Effector memory CD8-positive, alpha-beta T cell (primary cell): ENCODE measurements at places on chromosomes 6 and 20.
A peak's percentile ranks its signal among the peaks of the same experiment; 100 is the strongest.

- H3K4me3 ChIP-seq = no peak overlapping the region
- peaks cover 11% of the 10 kb centered on the region for H3K4me1 ChIP-seq
- H3K36me3 ChIP-seq = peaks cover 72% of the 10 kb centered on the region
- H3K27me3 ChIP-seq = no peaks in the 10 kb centered on the region
- H3K27ac ChIP-seq = no peak overlapping the region
- DNase-seq = no peak
These were observed 23.4 kb downstream of the CASP8AP2 start for GRCh38 chr6:89853068-89853467.

GRCh38 chr6:130127195-130127594, 95.6 kb downstream of the SAMD3 start:
- peaks cover 41% of the 10 kb centered on the region for H3K4me1 ChIP-seq
- peaks cover 15% of the 10 kb centered on the region for H3K36me3 ChIP-seq
- H3K27ac ChIP-seq = peak overlapping the region; percentile 85
- no peak for DNase-seq

- H3K4me3 ChIP-seq = no peak overlapping the region
- H3K27me3 ChIP-seq = no peaks in the 10 kb centered on the region
- H3K36me3 ChIP-seq = no peaks in the 10 kb centered on the region
- no peak overlapping the region for H3K27ac ChIP-seq
These were observed 587.5 kb downstream of the CD109 start for GRCh38 chr6:74283532-74283931.

DNA sequence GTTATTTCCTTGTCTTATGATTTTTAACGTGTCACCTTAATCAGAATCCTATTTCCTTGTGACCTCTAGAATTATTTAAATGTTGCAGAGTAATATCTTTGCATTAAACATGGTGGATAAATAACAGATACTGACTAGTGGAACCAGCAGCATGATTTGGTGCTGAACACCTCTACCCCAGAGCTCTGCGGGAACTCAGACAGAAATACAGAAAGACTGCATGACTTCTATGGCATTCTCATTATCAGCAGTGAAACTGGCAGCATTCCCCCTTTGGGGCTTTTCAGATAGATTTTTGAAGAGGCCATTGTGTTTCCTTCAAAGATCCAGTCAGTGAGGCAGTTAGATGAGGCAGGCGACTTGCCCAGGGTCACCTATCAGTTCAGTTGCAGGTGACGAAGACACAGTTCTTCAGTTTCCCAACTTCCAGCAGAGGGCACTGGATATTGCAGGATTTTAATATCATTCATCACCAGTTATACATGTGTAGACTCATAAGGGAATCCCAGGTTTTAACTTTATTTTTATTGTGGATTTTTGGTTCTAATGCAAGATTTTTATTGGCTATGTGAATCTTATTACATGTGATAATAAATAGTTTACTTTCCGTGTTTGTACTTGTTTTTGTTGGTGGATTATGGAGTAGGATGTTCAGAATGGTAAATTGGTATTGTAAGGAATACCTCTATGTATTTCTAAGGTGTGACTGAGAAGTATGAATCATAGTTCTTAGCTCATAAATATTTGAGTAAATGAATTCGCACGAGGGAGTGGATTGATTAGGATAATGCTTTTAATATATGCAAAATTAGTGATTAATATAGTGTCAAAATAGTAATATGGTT, 81.3 kb downstream of the AFDN start:
- no peak overlapping the region for H3K4me3 ChIP-seq
- H3K27ac ChIP-seq = no peak overlapping the region
- no peak for DNase-seq

DNA sequence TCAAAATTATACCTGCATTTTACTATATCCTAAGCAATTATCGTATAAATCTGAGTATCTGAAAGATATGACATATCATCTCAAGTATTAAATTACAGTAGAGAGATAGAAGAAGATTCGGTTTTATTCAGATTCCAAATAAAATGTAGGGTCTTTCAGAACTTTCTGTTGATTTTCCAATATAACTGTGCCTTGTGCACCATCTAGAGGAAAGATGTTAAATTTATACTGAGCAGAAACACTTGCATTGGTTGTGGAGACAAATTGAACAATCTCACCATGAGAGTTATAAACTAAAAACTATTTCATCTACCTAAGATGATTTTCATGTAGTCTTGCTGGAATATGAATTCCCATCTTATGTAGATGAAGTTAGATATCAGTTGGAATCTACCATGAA, 26.8 kb upstream of the HSF2 start:
- H3K4me1 ChIP-seq = peaks cover 5% of the 10 kb centered on the region
- DNase-seq = no peak
- H3K27me3 ChIP-seq = peaks cover 28% of the 10 kb centered on the region
- H3K4me3 ChIP-seq = no peak overlapping the region

GRCh38 chr6:127119102-127120022, 891 bp downstream of the RSPO3 start:
- H3K4me1 ChIP-seq = peaks cover 16% of the 10 kb centered on the region
- no peak for DNase-seq
- H3K36me3 ChIP-seq = peaks cover 3% of the 10 kb centered on the region
- H3K27ac ChIP-seq = no peak overlapping the region
- peak overlapping the region; percentile 69 for H3K4me3 ChIP-seq

GRCh38 chr6:148657048-148657447, 89.8 kb upstream of the UST start:
- H3K4me1 ChIP-seq = no peaks in the 10 kb centered on the region
- H3K27me3 ChIP-seq = peaks cover 8% of the 10 kb centered on the region
- H3K4me3 ChIP-seq = no peak overlapping the region
- DNase-seq = no peak
- H3K36me3 ChIP-seq = no peaks in the 10 kb centered on the region
